ENCODE measurements at places on chromosomes 13 and 19.
A peak's percentile ranks its signal among the peaks of the same experiment; 100 is the strongest.

- DNase-seq = peak; percentile 72
Observed at GRCh38 chr13:113152984-113153809, 5.3 kb upstream of the PROZ start.

- DNase-seq = no peak
Observed at GRCh38 chr13:77521595-77522367, 13.7 kb upstream of the SCEL start.

GRCh38 chr19:38705197-38706019 lies 38.9 kb downstream of the CAPN12 start:
- DNase-seq = no peak

GRCh38 chr13:108780706-108781105 lies 151.3 kb downstream of the MYO16 start:
- DNase-seq = no peak

GRCh38 chr19:6378486-6378885 lies 2.8 kb upstream of the PSPN start:
- no peak for DNase-seq

GRCh38 chr13:81048026-81048461 lies 707.1 kb upstream of the SPRY2 start:
- no peak for DNase-seq

DNA sequence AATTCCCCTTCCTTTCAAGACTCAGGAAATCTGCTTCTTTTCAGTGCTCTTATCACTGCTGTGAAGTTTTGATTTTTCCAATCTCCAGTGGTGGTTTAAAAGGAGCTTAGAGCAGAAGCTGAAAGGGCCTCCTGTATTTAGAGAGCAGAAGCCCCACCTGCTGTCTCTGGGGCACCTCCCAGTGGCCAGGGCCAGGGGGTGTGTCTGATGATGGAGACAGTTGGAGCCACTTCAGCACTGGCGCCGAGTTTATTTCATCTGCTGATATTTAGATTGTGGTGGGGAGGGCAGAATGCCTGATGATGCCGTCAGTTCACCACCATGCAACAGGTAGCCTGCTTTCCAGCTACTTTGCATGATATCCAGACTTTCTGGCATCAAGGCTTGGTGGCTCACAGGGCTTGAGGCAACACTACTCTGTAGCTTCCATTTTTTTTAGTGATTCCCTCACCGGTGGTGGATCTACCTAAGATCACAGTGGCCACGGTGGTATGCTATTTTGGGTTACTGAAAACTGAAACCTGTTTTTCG lies 371.9 kb downstream of the KCNRG start:
- DNase-seq = no peak

GRCh38 chr13:109941951-109942350 lies 155.6 kb upstream of the IRS2 start:
- no peak for DNase-seq

All from left forelimb (tissue), 1 donor.